ENCODE measurements at places on chromosomes 12 and 14.

DNA sequence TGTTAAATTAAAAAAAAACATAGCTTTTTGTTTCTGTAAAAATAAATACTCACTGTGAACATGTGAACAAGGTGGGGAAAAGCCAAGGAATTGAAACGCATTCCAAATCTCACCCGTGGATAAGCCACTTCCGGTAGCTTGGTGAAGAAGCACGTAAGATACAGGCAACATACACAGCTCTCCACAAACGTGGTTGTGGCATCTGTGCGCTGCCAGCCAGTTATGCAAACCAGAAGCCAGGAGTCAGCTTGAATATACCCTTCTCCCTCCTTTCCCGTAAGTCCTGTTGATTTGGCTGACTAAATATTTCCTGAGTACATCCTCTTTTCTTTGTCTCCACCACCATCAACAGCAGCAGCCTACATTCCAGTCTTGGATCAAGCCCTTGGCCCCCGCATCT, 486.2 kb downstream of the VRK1 start:
- no peak for DNase-seq

GRCh38 chr14:24058951-24059475, 7.2 kb downstream of the CARMIL3 start:
- no peak for DNase-seq

GRCh38 chr12:79690638-79691510, at the start of gene PAWR:
PAWR (minus strand) TSS chr12:79690964; CDS start chr12:79690244, 720 bp downstream.
- peak; percentile 69 for DNase-seq

- no peak for DNase-seq
Observed at GRCh38 chr14:62776300-62776699, 269.0 kb downstream of the KCNH5 start.

GRCh38 chr14:83867566-83868225, 1662.2 kb upstream of the FLRT2 start:
- no peak for DNase-seq

- DNase-seq = no peak
Observed at GRCh38 chr14:53620890-53621289, 335.7 kb downstream of the BMP4 start.

- no peak for DNase-seq
Observed at GRCh38 chr12:4285070-4285469, 11.5 kb downstream of the CCND2 start.

GRCh38 chr14:73738518-73739173, 24.5 kb upstream of the PNMA1 start:
- DNase-seq = no peak

DNA sequence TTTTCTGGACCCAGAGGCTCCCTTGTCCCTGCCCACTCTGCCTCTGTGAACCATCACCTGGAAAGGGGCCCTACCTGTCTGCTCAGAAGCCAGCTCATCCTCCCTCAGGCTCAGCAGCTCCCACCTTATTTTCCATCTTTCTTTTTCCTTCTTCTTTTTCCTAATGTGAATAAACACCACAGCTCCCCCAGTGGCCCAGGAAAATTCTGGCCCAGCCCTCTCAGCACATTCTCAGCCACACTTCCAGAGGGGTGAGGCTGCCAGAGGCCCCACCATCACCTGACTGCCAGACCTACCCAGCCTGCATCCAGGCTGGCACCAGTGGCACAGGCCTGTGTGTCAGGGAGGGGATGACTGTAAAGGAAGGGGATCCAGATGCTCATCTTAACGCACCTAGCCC, 23.0 kb downstream of the ZFHX2 start:
- DNase-seq = no peak

DNA sequence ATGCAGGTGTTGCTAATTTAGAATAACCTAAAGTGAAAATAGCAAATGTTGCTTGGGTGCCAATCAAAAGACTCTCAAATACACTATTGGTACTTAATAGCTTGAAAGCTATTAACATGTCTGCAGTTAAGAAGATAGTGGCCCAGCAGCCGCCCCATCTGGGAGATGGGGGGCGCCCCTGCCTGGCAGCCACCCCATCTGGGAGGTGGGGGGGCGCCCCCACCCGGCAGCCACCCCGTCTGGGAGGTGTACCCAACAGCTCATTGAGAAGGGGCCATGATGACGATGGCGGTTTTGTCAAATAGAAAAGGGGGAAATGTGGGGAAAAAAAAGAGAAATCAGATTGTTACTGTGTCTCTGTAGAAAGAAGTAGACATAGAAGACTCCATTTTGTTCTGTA, 923.1 kb upstream of the MDGA2 start:
- no peak for DNase-seq

GRCh38 chr12:11486623-11487444, 91.5 kb upstream of the PRB2 start:
- DNase-seq = peak; percentile 47

DNA sequence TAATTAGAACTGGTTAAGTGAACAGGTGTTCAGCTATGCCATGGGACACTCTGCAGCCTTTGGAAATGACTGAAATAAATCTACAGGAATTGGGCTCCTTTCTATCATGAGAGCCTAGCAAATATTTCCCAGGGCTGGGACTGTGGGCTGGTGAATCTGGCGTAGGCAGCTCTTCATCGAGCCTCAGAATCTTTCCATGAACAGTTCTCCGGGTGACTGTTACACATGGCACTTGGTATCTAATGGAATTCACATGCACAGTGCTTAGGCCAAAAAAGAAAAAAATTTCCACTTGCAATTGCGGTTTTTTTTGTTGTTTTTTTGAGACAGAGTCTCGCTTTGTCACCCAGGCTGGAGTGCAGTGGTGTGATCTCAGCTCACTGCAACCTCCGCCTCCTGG, 32.1 kb downstream of the PRKAB1 start:
- DNase-seq = no peak

GRCh38 chr12:21695986-21696385, 38.3 kb upstream of the LDHB start:
- no peak for DNase-seq
